Naive B cell (primary cell): ENCODE measurements at places on chromosomes 4 and X. TPM values are rescaled to one million over a fixed set of nuclear protein-coding genes. Genes with fewer than 3 reads are reported as not detected.

Gene NMU
- not detected for polyA plus RNA-seq

Gene RASL11B
- not detected for polyA plus RNA-seq

Gene SOX3
- not detected for polyA plus RNA-seq

Gene TRIML2
- polyA plus RNA-seq, result not detected

Gene FANCB
- 8.9 TPM for polyA plus RNA-seq

Gene LUZP4
- not detected for polyA plus RNA-seq

Gene RADX
- 3.8 TPM for polyA plus RNA-seq

- no peaks in the 10 kb centered on the region for H3K27me3 ChIP-seq
- no peaks in the 10 kb centered on the region for H3K36me3 ChIP-seq
- H3K4me3 ChIP-seq, result no peak overlapping the region
- H3K4me1 ChIP-seq, result no peaks in the 10 kb centered on the region
Observed at GRCh38 chr4:29467044-29467717, 1253.0 kb upstream of the PCDH7 start.

DNA sequence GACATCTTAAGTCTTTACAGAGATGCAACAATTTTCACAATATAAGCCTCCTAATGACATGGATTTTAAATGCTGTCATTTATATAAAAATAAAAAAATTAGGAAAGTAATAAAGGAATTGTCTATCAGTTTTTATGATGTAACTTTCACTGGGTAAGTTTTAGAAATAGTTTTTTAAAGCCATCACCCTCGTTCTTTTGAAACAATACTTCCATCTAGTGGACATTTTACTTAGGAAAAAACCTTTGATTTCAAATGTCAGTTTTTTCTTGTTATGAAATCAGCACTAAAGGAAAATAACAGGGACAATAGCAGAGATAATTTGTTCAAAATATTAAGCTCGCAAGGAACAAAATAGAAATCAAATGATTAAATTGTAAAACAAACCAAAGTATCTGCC is 24.3 kb upstream of the NDNF start:
- no peak overlapping the region for H3K4me3 ChIP-seq
- no peaks in the 10 kb centered on the region for H3K36me3 ChIP-seq
- H3K4me1 ChIP-seq, result no peaks in the 10 kb centered on the region
- no peaks in the 10 kb centered on the region for H3K27me3 ChIP-seq

- H3K27ac ChIP-seq, result no peak overlapping the region
- H3K36me3 ChIP-seq, result no peaks in the 10 kb centered on the region
- DNase-seq, result no peak
- H3K4me3 ChIP-seq, result no peak overlapping the region
- no peaks in the 10 kb centered on the region for H3K27me3 ChIP-seq
- peaks cover 6% of the 10 kb centered on the region for H3K4me1 ChIP-seq
Observed at GRCh38 chr4:67885762-67886161, 2.0 kb upstream of the TMPRSS11D start.

DNA sequence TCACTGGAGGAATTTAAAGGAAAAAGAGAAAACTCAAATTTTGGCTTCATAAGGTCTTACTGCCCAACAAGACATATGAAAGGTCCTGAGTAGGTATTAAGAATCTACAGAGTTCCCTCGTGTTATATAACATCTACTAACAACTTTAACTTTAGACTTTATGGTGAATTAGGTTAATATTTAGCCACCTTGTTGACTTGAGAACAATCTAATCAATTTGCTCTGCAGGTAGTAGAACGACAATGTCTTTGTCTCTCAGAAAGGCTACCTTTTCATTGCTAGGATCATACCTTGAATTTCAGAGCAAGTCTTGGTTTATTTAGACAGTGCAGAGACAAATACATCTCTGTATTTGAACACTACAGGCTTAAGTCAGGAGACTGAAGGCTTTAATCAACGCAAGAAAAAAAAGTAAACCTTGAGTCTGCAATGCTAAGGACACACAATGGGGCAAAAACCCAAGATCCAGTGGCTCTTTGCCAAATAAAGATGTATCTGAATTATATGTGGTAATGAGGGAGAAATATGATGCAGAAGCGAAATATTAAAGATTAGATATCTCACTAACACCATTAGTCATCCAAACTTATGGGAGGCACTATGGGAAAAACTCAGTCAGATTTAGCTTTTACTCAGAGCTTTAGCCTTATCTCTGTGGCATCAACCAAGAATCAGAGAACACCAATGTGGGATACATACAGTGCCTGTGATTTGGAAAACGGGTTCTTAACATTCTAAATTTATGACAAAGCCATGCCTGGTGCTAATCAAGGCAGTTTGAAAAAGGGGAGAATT is 93.6 kb upstream of the FTHL17 start:
- no peak overlapping the region for H3K4me3 ChIP-seq
- H3K36me3 ChIP-seq, result peaks cover 10% of the 10 kb centered on the region
- H3K27ac ChIP-seq, result no peak overlapping the region
- H3K4me1 ChIP-seq, result peaks cover 9% of the 10 kb centered on the region
- H3K27me3 ChIP-seq, result peaks cover 6% of the 10 kb centered on the region

GRCh38 chr4:18568600-18568999 is 547.0 kb upstream of the LCORL start:
- H3K27ac ChIP-seq, result no peak overlapping the region
- no peak overlapping the region for H3K4me3 ChIP-seq
- no peaks in the 10 kb centered on the region for H3K4me1 ChIP-seq
- no peak for DNase-seq
- H3K27me3 ChIP-seq, result peaks cover 3% of the 10 kb centered on the region

DNA sequence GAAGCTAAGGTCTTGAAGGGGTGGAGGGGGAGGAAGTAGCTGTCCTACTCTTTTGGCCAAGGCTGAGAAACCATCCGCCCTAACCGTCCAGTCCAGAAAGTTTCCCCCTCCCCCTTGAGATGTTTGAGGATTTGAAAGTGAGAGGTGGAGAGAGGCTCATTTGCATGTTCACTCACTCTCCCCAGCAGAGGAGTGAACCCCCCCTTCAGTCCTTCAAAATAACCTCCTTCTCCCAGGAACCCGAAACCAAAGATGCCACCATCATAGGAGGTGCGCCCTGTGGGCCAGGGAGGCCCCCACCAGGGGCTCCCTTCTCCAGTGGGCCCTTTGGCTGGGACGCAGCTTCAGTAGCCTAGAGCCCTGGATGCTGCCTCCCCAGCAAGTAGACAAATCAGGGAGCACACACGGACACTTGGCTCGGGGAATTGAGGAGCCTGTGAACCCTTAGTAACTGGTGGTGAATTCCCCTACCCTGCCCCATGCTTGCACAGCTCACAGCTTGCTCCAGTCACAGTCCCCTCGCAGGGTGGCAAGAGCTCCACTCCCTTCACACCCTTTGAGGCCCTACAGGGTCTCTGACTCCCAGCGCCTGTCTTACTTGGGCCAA is 25.6 kb downstream of the ELF4 start:
- H3K4me1 ChIP-seq, result peaks cover 84% of the 10 kb centered on the region
- peak overlapping the region; percentile 91 for H3K4me3 ChIP-seq
- peak; percentile 40 for DNase-seq
- peak overlapping the region; percentile 57 for H3K27ac ChIP-seq
- no peaks in the 10 kb centered on the region for H3K27me3 ChIP-seq

DNA sequence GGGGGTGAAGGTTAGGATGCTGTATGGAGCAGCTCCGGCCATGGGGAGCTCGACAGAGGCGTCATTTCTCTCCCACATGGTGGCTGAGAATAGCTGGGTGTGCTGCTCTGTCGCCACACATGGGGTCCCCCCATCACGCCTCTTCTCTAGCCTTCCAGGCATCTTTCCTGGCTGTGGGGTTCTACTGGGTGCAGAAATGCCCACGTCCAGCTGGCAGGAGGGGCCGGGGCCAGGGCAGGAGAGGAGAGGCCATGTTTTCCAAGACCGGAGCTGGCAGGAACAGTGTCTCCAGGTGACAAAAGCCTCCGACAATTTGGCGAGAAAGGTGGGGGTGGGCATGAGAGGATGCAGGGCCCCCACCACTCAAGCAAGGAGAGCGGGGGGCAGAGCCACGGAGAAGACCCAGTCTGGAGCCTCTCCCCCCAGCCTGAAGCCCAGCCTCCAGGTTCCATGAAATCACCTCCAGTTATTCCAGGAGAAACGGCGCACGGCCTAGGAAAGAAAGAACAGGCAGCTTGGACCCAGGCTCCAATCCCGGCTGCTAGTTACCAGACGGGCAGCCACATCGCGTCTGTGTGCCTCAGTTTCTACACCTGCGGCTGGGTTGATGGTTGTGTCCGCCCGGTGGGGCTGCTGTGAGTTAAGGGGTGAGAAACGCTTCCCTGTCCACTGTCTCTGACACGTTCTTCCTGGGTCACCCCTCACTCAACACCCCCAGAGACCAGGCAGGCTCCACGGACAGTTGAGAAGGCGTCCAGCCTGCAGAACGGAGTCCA is 27.4 kb upstream of the SPON2 start:
- DNase-seq, result no peak
- H3K4me1 ChIP-seq, result peaks cover 37% of the 10 kb centered on the region
- no peak overlapping the region for H3K27ac ChIP-seq
- peak overlapping the region; percentile 82 for H3K4me3 ChIP-seq
- no peaks in the 10 kb centered on the region for H3K36me3 ChIP-seq

DNA sequence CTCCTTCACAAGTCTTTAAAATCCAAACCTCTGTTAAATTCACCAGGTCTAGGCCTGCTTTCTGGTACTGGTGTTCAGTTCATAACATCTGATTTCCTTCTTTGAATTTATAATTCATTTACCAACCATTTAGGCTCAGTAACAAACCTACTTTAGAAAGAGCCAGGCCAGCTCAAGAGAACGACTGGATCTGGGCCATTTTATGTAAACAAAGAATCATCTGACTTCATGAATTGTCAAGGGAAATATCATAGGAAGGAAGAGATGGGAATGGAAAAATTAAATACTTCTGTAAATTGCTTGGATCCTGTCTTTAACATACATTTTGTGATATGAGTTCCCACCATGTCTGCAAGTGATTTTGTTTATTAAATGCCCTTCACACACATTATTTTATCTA is 36.5 kb downstream of the DCHS2 start:
- H3K4me3 ChIP-seq, result no peak overlapping the region
- no peak overlapping the region for H3K27ac ChIP-seq
- no peak for DNase-seq
- H3K4me1 ChIP-seq, result no peaks in the 10 kb centered on the region
- H3K27me3 ChIP-seq, result peaks cover 40% of the 10 kb centered on the region
- H3K36me3 ChIP-seq, result peaks cover 9% of the 10 kb centered on the region

DNA sequence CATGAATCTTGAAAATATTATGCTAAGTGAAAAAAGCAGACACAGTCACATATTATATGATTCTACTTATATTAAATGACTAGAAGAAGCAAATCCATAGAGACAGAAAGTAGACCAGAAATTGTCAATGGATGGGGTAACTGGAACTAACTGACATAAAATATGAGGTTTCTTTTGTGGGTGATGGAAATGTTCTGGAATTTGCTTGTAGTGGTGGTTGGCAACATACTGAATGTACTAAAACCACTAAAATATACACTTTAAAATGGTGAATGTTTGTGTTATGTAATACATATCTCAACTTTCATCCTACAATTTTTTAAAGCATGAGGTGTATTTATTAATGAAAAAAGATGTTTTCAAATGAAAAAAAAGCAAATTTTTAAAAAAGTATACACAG is 14.7 kb downstream of the CNOT6L start:
- no peaks in the 10 kb centered on the region for H3K36me3 ChIP-seq
- H3K4me3 ChIP-seq, result no peak overlapping the region
- no peak for DNase-seq
- peaks cover 79% of the 10 kb centered on the region for H3K4me1 ChIP-seq
- H3K27ac ChIP-seq, result no peak overlapping the region

DNA sequence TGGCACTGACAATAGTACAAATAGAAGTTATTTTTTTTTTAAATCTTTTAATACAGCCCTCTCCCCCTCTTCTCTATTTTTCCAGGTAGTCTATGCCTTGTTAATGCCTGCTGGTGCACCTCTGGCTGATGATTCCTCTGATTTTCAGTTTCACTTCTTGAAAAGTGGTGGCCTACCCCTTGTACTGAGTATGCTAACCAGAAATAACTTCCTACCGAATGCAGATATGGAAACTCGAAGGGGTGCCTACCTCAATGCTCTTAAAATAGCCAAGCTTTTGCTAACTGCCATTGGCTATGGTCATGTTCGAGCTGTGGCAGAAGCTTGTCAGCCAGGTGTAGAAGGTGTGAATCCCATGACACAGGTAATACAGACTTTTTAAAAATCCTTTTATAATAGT is 99.1 kb downstream of the USP9X start:
- H3K4me3 ChIP-seq, result peak overlapping the region; percentile 61
- peaks cover 14% of the 10 kb centered on the region for H3K36me3 ChIP-seq
- H3K4me1 ChIP-seq, result peaks cover 17% of the 10 kb centered on the region
- DNase-seq, result peak; percentile 46
- no peaks in the 10 kb centered on the region for H3K27me3 ChIP-seq
- H3K27ac ChIP-seq, result peak overlapping the region; percentile 65

DNA sequence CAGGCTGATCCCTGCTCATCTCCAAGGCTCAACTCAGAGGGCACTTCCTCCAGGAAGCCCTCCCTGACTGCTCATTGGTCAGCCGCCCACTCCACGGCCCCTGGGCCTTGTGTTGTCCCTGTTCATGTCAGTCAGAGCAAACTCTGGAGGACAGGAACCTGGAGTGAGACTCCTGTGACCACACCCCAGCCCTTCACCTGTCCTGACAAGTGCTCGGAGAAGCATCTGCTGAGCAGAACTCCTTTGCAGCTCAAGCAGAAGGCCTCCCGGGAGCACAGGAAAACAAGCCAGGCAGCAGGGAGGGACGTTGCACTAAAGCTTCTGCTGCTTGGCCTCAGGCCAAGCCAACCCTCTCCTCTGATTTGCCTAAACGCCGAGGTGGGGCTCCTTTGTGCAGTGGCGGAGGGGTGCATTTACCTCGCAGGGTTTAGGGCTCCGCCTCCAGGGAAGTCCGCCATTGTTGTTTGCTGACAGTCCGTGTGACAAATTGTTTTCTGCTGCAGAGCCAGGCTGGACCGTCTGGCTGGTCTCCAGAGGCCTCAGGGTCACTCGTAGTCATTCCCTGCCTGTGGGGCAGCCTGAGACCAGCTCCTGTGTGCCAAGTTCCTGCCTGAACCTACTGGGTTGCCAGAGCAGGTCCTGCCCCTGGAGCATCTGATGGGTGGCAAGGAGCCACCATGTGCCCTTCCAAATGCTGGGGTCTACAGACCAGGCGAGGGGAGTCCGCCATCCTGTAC is 61.8 kb downstream of the C4orf50 start:
- DNase-seq, result no peak
- peak overlapping the region; percentile 64 for H3K4me3 ChIP-seq
- H3K27ac ChIP-seq, result no peak overlapping the region
- peaks cover 13% of the 10 kb centered on the region for H3K27me3 ChIP-seq
- no peaks in the 10 kb centered on the region for H3K36me3 ChIP-seq

DNA sequence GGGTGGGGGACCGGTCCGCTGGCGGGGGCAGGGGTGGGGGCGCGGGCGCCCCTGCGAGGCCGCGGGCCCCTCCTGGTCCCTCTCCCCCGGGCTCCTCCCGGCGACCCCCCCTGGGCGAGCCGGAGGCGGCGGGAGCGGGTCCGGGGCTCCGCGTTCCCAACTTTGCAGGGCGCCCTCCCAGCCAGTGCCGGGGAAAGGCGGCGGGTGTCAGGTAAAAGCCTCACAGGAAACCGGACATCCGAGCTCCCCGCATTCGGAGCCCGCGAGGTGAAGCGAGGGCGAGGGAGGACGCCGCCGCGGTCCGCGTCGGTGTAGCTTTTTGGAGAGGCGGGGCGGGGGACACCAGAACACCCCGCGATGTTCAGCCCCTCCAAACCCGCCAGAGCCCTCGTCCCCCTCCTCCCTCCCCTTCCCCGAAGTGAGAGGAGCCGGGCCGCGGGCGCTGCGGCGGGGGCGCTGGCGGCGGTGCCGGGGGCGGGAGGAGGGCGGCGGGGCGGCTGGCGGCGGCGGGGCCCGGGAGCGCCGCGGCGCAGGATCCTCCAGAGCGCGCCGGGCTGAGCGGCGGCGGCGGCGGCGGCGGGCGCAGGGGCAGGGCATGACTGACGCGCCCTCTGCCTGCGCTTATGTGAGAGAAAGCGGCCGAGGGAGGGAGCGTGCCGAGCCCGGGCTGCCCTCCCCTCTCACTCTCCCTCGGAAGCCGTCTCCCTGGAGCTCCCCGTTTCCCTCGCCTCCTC is at the start of gene VEGFC:
TSS of gene VEGFC (minus strand) at position 597 of the 734 bp plus-strand sequence. CDS start 611 bp downstream, outside the sequence.
- H3K4me1 ChIP-seq, result no peaks in the 10 kb centered on the region
- peak within 1 kb of the TSS; percentile 59 for H3K4me3 ChIP-seq
- H3K27ac ChIP-seq, result no peak within 1 kb of the TSS
